ENCODE measurements at places on chromosomes 7 and 10.

DNA sequence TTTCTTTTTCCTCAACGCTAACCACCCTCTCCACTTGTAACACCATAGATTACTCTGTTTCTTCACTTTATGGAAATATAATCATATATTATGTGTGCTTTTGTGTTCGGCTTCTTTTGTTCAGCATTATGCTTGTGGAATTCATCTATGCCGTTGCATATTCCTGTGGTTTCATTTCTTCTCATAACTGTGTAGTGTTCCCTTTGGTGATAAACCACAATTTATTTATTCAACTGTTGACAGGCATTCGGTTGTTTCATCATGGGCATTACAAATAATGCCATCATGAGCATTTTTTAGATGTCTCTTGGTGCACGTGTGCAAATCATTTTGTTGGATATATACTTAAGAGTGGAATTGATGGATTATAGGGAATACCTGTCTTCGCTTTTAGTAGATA, 12.1 kb downstream of the AVL9 start:
- no peak for DNase-seq

- DNase-seq = no peak
Measured at GRCh38 chr7:79973455-79973854, 161.2 kb upstream of the GNAI1 start.

DNA sequence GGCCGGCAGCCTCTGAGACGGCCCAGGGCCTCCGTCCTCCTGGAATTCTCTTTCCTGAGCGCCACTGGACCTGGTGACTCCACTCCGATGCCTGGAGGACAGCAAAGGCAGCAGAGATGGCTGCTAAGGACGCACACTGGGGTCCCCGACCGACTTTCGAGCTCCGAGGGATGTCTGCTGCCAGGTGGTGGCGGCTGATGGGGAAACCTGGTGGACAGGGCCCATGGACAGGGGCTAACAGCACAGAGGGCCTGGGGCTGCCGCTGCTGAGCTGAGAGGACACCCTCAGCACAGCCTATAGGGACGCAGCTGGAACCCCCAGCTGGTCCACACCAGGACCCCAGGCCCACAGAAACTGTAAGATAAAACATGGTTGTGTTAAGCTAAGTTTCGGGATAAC, 366.3 kb downstream of the DNAJB6 start:
- no peak for DNase-seq

GRCh38 chr10:110817614-110818013, 54.1 kb upstream of the PDCD4 start:
- no peak for DNase-seq

GRCh38 chr10:60480865-60481563, 91.3 kb upstream of the ANK3 start:
- DNase-seq = no peak

DNA sequence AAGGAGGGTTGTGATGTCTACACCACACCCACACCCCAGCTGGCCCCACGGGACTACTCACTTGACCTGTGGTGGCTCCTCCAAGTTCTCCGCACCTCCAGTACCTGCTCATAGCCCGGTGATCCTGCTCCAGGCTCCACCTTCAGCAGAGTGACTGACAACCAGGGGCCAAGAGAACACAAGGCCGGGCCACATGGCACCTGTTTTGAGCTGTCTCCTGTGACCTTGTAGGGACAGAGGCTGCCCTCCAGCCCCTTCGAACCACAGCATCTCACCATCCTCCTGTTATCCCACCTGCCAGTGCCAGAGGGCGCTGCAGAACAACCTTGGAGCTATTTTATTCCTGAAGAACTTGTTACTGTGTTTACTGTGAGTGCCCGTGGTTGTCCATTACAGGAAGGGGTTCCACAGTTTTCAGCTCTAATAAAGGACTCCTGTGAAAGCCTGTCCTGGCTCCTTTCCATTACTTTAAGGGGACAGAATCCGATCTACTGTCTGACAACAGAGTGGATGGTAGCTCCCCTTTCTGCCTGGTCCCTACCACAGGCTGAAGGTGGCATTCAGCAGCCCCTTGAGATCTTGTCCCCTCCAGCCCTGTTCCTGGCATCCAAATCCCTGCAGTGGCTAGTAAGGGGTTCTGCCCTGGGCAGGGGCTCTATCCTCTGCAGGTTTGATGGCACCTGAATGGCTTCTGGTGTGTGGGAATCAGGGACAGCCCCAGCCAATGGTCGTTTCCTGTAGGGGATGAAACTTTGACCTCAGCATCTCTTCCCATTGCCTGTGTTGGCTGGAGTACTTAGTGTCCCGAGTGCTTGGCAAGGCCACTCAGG, 50.8 kb downstream of the C10orf120 start:
- peak; percentile 41 for DNase-seq

GRCh38 chr10:82211346-82211745, 336.4 kb downstream of the NRG3 start:
- DNase-seq = no peak

DNA sequence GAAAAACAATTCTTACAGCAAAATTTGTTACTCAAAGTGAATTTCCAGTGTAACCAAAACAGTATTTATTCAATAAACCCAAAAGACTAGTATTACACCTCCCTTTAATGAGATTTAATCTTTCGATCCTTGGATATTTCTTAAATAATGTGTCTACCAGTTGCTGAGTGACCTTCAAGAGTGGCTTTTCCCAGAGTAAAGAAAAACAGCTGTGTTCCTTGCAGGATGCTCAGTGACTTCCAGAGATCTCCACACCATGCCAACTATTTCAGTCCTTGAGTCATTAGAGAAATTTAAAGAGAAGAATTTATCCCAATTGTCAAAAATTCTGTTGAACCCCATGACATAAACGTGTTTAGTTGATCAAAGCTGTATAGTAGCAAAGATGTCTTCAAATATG, 44.0 kb downstream of the IMMP2L start:
- no peak for DNase-seq

DNA sequence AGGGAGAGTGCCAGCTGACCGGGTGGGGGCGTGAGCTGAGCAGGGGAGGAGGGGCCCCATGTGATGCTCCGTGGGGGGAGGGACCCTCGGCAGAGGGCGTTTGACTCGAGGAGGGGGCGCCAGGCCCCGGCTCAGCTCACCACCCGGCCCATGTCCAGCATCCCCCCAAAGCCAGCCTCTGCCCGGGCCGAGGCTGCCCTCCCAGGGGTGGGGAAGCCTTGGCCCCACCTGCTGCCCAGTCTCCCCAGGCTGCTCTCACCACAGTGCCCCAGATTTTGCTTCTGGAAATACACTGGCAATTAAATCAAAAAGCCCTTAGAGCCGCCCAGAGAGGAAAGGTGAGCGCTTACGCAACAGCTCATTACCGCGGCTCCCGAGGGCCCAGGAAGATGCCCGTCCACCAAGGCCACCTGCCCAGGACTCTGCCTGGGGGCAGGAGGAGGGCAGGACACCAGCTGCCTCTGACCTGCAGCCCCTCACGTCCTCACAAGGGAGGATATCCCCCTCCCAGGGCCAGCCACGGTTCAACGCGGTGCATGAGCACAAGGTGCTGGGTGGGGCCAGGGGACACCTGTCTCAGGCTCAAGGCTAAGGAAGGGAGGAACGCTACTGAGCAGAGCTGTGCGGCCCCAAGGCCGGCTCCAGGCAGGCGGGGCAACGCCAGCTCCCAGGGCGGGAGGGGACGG, 70.0 kb upstream of the INPP5A start:
- no peak for DNase-seq

DNA sequence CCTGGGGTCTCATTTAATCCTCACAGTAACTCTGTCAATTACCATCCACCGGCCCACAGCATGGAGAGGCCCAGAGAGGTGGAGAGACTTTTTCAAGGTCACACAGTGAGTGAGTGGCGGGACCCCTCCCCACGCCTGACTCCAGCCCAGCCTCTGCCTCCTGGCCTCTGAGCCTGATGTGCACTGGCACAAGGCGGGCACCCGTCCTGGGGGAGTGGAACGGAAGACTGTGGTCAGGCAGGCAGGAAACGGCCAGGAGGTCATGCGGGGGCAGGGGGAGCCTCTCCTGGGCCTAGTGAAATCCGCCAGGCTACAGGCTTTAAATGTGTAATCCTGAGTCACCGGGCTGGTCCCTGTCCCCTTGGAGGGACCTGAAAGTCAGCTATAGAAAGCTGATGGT, 32.2 kb downstream of the ZCCHC24 start:
- DNase-seq = peak; percentile 42

DNA sequence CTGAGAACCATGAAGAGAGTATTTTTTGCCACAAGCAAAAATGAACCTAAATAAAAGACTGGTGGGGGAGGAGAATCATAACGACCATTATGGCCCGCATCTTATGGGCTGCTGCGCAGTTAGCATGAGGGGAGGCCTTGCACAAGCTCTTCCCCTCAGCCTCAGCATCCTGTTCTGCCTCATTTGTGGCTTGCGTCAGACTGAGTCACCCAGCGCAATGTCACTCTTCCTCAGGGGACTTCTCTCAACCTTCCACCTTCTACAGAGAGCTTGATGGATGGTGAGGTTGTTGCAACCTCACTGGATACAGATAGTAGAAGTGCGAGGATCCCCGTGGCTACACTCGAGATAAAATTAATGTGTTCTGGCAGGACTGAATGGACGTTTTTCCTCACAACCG, 16.8 kb upstream of the GPR15LG start:
- peak; percentile 60 for DNase-seq

GRCh38 chr10:60304829-60305379, 84.8 kb downstream of the ANK3 start:
- no peak for DNase-seq

- DNase-seq = no peak
Measured at GRCh38 chr10:31756729-31757110, 171.9 kb downstream of the ARHGAP12 start.
